Esophagus squamous epithelium (tissue), 5 donors: ENCODE measurements at places on chromosomes 4 and X. TPM values are rescaled to one million over a fixed set of nuclear protein-coding genes. Genes with fewer than 3 reads are reported as not detected.

Gene SMPX
- not detected for total RNA-seq

Gene PNMA5
- total RNA-seq: not detected

Gene DGKK
- total RNA-seq: not detected

Gene SPANXN3
- not detected for total RNA-seq

DNA sequence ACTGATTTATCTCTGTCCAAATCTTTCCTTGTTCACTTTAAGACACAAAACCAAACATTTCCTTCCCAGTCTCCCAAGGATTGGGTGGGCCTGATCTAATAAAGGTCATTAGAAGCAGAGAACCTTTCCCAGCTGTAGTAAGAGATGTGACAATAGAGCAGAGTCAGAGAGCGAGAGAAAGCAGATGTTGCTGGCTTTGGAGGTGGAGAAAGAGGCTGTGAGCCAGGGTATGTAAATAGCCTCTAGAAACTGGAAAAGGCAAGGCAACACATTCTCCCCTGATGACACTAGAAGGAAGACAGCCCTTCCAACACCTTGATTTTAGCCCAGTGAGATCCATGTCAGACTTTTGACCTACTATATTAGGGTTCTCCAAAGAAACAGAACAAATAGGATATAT is 337.5 kb upstream of the CASK start:
- H3K4me3 ChIP-seq: no peak overlapping the region
- no peak overlapping the region for H3K27ac ChIP-seq
- H3K36me3 ChIP-seq: no peaks in the 10 kb centered on the region
- no peak for DNase-seq
- no peaks in the 10 kb centered on the region for H3K4me1 ChIP-seq

DNA sequence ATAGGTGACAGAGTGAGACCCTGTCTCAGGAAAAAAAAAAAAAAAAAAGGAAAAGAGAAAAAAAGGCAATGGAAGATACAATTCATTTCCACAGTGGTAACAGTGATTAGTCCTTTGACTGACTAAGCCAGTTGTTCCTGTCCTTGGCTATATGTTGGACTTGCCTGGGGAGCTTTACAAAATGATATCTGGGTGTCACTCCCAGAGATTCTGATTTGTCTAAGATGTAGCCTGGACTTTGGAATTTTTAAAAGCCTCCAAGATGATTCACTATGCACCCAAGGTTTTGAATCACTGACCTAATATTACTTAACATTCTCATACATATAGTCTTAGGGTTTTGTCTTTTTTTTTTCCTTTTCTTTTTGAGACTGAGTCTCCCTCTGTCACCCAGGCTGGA is 16.9 kb downstream of the HELQ start:
- no peak overlapping the region for H3K4me3 ChIP-seq
- no peaks in the 10 kb centered on the region for H3K27me3 ChIP-seq
- DNase-seq: no peak

DNA sequence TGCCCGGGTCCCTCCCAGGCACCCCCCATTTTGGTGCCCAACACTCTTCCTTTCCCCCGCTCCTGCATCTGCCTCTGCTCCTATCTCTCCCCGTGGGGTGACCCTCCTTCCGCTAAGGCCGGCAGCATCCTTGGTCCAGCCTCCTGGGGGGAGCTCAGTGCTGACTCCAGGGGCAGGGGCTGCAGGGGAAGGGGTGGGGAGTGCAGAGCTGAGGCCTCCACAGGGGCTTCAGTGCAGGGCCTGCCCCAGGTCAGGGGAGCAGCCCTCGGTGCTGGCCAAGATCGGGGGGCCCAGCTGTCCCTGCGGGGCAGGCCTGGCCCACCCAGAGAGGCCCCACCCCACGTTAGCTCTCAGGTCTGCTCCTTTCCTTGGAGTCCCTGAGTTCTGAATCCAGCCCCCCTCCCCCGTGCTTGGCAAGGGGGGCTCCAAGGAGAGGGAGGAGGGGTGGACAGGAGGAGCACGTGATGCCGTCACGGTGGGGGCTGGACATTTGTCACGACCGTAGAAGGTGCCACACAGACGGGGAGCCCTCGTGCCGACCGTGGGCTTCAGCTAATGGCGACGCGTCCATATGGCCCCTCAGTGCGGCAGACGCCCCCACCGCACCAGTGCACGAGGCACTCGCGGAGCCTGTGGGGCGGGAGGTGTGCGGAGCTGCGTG is 63.5 kb upstream of the ADRA2C start:
- no peaks in the 10 kb centered on the region for H3K4me1 ChIP-seq
- no peak for DNase-seq
- H3K4me3 ChIP-seq: no peak overlapping the region
- peaks cover 7% of the 10 kb centered on the region for H3K27me3 ChIP-seq
